ENCODE measurements at places on chromosomes 11 and 22. TPM values are rescaled to one million over a fixed set of nuclear protein-coding genes. Genes with fewer than 3 reads are reported as not detected.
A peak's percentile ranks its signal among the peaks of the same experiment; 100 is the strongest.

DNA sequence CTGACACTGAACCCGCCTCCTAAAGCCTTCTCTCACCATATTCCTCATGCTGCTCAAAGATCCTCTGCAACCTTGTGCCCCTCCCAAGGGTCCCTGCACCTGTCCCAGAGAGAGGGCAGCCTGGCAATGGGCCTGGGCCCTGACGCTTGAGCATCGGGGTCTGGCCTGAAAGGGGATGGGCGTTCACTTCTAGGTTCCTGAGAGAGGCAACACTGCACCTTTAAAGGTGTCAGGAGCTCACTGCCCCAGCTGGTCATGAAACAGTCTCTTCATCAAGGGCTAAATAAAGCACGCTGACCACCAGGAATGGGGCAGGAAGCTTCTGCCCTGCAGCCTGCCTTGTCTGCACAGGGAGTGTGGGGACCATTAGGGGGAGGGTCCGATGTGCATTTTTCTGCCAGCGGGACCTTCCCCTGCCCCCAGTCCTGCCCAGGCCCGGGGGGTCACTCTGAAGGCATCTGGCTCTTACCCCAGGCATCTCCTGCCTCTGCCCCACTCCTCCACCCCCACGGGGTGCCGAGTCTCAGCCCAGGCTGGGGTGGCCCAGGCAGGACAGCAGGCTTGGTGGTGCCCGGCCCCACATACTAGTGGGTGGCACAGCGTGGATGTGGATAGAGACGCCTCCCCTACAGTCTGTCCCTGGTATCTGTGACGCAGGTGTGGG is 3.5 kb downstream of the C11orf21 start:
- peaks cover 9% of the 10 kb centered on the region for H3K4me1 ChIP-seq
- H3K27ac ChIP-seq, result no peak overlapping the region
- H3K27me3 ChIP-seq, result no peaks in the 10 kb centered on the region
- H3K36me3 ChIP-seq, result no peaks in the 10 kb centered on the region

DNA sequence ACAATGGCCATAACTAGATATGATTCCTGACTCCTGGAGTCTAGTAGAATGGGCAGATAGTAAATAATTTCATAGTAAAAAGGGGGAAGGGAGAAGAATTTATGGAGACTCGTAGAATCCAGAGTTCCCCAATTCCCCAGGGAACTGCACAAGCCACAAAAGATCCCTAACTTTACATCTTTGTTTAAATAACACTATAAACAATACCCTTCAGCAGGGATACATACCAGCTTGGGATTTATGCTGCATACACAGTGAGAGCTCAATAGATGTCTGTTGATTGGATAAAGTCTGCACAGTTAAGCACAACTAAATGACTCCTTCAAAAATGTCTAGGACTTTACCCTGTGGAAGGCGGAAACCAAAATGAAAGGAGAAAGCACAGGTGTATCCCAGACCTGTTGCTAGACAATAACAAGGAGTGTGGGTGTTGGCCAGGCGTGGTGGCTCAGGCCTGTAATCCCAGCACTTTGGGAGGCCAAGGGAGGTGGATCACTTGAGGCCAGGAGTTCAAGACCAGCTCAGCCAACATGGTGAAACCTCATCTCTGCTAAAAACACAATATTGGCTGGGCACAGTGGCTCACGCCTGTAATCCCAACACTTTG is 6.8 kb downstream of the SLC35F2 start:
- H3K27me3 ChIP-seq, result no peaks in the 10 kb centered on the region
- H3K27ac ChIP-seq, result no peak overlapping the region
- no peaks in the 10 kb centered on the region for H3K4me1 ChIP-seq
- DNase-seq, result no peak
- H3K4me3 ChIP-seq, result no peak overlapping the region

DNA sequence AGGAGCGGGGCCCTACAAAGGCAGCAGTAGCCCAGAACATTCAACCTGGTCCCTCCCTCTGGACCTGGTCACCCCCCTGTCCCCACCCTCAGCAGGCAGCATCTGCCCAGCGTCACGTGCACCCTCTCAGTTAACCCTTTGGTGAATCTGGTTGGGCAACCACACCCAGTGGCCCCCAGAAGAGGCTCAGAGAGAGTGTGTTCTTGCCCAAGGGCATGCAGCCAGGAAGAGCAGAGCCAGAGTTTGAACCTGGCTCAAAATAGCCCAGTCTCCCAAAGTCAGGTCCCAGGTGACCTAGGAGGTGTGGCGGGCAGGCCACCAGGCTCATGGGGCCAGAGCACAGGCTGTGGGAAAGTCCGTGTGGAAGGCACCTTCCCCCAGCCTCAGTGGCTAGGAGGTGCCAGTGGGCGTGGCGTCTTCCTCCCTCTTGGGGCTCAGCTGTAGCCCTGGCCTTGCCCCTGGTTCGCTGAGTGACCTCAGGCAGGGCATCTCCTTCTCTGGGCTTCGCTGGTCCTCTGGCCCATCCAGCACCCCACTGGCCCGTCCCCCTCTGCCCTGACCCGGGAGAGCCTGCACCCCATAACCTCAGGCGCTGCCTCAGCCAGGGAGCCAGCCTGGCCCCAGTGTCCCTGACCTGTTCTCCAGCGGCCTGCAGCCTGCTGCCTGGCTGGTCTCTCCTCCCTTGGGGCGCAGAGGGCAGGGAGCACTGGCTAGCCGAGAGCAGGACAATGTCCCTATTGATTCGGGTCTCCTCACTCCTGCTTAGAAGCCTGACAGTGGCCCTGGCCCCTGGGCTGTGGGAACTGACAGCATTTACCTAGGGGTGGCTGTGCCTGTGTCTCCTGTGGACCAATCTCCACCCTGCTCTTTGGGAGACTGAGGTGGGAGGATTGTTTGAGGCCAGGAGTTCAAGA is 7.0 kb downstream of the ALDH3B1 start:
- H3K4me3 ChIP-seq, result no peak overlapping the region
- H3K36me3 ChIP-seq, result no peaks in the 10 kb centered on the region
- H3K4me1 ChIP-seq, result peaks cover 33% of the 10 kb centered on the region
- H3K27me3 ChIP-seq, result no peaks in the 10 kb centered on the region
- H3K27ac ChIP-seq, result no peak overlapping the region
- DNase-seq, result no peak

DNA sequence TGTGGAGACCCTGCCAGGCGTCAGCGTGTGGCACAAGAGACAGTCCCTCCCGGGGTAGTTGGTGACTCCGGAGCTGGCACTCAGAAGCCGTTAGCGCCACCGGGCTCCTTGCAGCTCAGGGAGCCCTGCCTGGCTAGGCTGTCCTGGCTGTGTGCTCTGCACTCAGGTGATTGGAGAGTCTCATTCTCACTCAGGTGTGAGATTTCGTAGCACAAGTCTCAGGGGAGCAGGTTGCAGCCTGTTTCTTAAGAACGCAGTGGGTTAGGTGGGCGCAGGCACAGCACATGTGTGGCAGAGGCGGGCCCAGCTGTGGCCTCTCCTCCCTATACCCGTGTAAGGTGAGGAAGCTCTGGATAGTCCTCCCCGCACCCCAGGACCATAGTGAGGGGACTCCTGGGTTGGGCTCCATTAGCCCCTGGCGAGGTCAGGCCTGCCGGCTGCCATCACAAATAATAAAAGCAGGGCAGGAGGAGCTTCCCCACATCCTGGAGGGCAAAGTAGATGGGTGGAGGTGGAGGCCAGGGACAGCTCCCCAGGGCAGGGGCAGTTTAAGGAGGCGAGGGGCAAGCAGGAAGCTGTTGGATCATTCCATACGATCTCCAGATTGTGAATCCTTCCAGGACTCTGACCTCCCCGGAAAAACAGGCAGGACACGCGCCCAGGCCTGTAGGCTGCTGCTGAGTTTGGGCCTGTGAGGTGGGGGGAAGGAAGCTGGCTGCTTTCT is 39.4 kb downstream of the SBF1 start:
- DNase-seq, result no peak
- no peaks in the 10 kb centered on the region for H3K27me3 ChIP-seq
- H3K4me3 ChIP-seq, result no peak overlapping the region
- no peak overlapping the region for H3K27ac ChIP-seq
- no peaks in the 10 kb centered on the region for H3K4me1 ChIP-seq

GRCh38 chr11:84865791-84866535 is 761.2 kb downstream of the DLG2 start:
- H3K36me3 ChIP-seq, result no peaks in the 10 kb centered on the region
- no peak overlapping the region for H3K4me3 ChIP-seq
- H3K27me3 ChIP-seq, result no peaks in the 10 kb centered on the region
- no peaks in the 10 kb centered on the region for H3K4me1 ChIP-seq
- H3K27ac ChIP-seq, result no peak overlapping the region

DNA sequence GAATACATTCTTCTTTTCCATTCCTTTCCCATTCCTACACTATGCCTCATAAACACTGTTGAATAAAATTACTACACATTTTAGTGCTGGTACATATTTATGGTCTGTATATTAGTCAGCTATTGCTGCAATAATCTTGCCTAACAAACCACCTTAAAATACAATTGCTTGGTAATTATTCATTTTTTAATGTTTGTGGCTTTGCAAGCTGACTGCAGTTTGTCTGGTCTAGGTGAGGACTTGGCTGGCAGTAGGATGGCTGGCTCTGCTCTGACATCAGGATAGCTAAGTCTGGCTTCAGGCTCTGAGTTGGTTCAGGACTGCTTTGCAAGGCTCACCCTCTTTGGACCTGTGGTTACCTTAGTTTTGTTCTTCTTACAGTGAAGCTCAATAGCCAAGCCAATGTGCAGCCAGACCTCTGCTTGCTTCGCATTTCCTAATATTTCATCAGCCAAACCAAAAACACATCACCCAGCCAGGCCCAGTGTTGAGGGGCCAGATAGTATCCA is 913.4 kb upstream of the RAG2 start:
- no peak overlapping the region for H3K4me3 ChIP-seq
- H3K27ac ChIP-seq, result no peak overlapping the region
- H3K36me3 ChIP-seq, result no peaks in the 10 kb centered on the region
- H3K27me3 ChIP-seq, result no peaks in the 10 kb centered on the region
- no peaks in the 10 kb centered on the region for H3K4me1 ChIP-seq
- no peak for DNase-seq

CRYAB gene
- total RNA-seq, result 350 TPM

SLC5A12 gene
- not detected for total RNA-seq

DNA sequence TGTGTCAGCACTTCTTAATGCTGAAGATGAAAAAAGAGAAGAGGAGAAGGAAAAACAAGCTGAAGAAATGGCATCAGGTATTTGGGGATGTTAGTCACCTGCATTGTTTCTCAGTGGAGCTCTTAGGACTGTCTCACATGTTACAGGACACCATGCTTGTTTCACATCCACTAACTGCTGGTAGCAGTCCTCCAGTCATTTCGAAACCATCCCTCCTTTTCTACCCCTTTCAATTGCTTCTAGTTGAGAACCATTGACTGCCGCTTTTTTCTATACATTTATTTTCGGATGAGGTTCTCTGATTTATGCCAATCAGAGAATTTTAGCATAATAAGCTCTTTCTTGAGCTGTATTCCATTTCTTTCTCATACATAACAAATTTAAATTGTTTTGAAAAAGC is 21.5 kb downstream of the BIRC2 start:
- H3K27ac ChIP-seq, result no peak overlapping the region
- DNase-seq, result no peak
- H3K4me1 ChIP-seq, result no peaks in the 10 kb centered on the region
- H3K27me3 ChIP-seq, result no peaks in the 10 kb centered on the region

- no peaks in the 10 kb centered on the region for H3K27me3 ChIP-seq
- H3K4me3 ChIP-seq, result no peak overlapping the region
- no peak overlapping the region for H3K27ac ChIP-seq
- DNase-seq, result no peak
- H3K4me1 ChIP-seq, result no peaks in the 10 kb centered on the region
Measured at GRCh38 chr11:105073456-105074165, 28.5 kb upstream of the CARD16 start.

APOBEC3A gene
- total RNA-seq, result not detected

- no peaks in the 10 kb centered on the region for H3K4me1 ChIP-seq
- H3K27me3 ChIP-seq, result no peaks in the 10 kb centered on the region
- H3K27ac ChIP-seq, result no peak overlapping the region
- no peaks in the 10 kb centered on the region for H3K36me3 ChIP-seq
- H3K4me3 ChIP-seq, result no peak overlapping the region
- DNase-seq, result no peak
Measured at GRCh38 chr22:49243965-49244364, 583.7 kb downstream of the BRD1 start.

DNA sequence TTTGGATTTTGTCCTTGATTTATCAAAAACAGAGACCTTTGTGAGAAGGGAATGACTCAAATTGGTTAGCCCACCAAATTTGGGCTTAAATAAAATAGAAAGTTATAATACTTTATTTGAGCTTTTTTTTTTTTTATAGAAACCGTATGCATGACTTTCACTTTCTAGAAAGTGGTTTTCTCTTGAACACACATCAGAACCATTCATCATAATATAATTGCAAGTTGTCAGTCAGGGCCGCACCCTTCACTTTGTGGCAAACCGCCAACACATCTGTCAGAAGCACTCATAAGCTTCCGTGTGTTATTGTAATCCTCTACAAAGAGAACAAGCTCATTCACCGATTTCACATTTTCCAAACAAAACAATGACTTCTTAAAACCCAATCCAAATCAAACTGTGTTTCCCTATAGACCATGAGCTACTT is 76.1 kb downstream of the SOX6 start:
- no peak overlapping the region for H3K27ac ChIP-seq
- no peak overlapping the region for H3K4me3 ChIP-seq
- peak; percentile 7 for DNase-seq

- H3K4me3 ChIP-seq, result no peak overlapping the region
- DNase-seq, result peak; percentile 16
- H3K4me1 ChIP-seq, result no peaks in the 10 kb centered on the region
Measured at GRCh38 chr11:120079750-120080610, 57.9 kb downstream of the TRIM29 start.

OR4D6 gene
- total RNA-seq, result not detected

DNA sequence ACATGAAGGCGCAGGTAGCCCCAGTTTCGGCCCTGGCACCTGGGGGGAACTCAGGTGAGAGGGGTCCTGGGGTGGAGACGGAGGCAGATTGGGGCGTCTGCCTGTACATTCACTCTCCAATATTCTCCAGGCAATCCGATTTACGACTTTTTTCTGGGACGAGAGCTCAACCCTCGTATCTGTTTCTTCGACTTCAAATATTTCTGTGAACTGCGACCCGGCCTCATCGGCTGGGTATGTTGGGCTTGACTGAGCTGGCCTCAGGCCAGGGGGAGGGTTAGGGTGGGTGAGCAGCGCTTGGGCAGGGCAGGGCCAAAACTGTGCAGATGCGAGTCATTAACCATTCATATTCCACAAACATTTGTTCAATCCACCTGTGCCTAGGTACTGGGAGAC is 1.7 kb downstream of the TM7SF2 start:
- H3K4me3 ChIP-seq, result no peak overlapping the region
- H3K27me3 ChIP-seq, result no peaks in the 10 kb centered on the region
- H3K27ac ChIP-seq, result peak overlapping the region; percentile 74
- peak; percentile 83 for DNase-seq
- H3K36me3 ChIP-seq, result peaks cover 6% of the 10 kb centered on the region

- H3K27ac ChIP-seq, result no peak overlapping the region
- no peaks in the 10 kb centered on the region for H3K27me3 ChIP-seq
- no peak overlapping the region for H3K4me3 ChIP-seq
- DNase-seq, result peak; percentile 65
- no peaks in the 10 kb centered on the region for H3K36me3 ChIP-seq
- no peaks in the 10 kb centered on the region for H3K4me1 ChIP-seq
Measured at GRCh38 chr22:30272781-30273601, 6.3 kb upstream of the OSM start.

PHETA2 gene
- total RNA-seq, result 13.7 TPM

POTEH gene
- total RNA-seq, result 0.27 TPM

Data from thyroid gland (tissue), 4 donors.